Osteocyte (in vitro differentiated cells): ENCODE measurements at places on chromosomes 4 and X. TPM values are rescaled to one million over a fixed set of nuclear protein-coding genes. Genes with fewer than 3 reads are reported as not detected.

CT45A10 gene
- total RNA-seq: not detected in 2 replicates

- H3K27me3 ChIP-seq: no peaks in the 10 kb centered on the region
- DNase-seq: no peak
- no peak overlapping the region for H3K4me3 ChIP-seq
- H3K36me3 ChIP-seq: no peaks in the 10 kb centered on the region
Measured at GRCh38 chr4:183348136-183348535, 25.9 kb upstream of the CLDN24 start.

- no peak for DNase-seq
- H3K4me3 ChIP-seq: no peak overlapping the region
- no peaks in the 10 kb centered on the region for H3K4me1 ChIP-seq
- H3K36me3 ChIP-seq: no peaks in the 10 kb centered on the region
- H3K27me3 ChIP-seq: peaks cover 2% of the 10 kb centered on the region
- H3K27ac ChIP-seq: no peak overlapping the region
Measured at GRCh38 chr4:161160718-161161117, 1003.1 kb downstream of the FSTL5 start.

TMEM184C gene
- total RNA-seq: 39.7 and 45.5 TPM in 2 replicates

- no peaks in the 10 kb centered on the region for H3K4me1 ChIP-seq
- no peak overlapping the region for H3K4me3 ChIP-seq
- H3K27ac ChIP-seq: no peak overlapping the region
Measured at GRCh38 chr4:24686866-24687692, 102.7 kb upstream of the DHX15 start.

TEX13D gene
- total RNA-seq: not detected in 2 replicates

DNA sequence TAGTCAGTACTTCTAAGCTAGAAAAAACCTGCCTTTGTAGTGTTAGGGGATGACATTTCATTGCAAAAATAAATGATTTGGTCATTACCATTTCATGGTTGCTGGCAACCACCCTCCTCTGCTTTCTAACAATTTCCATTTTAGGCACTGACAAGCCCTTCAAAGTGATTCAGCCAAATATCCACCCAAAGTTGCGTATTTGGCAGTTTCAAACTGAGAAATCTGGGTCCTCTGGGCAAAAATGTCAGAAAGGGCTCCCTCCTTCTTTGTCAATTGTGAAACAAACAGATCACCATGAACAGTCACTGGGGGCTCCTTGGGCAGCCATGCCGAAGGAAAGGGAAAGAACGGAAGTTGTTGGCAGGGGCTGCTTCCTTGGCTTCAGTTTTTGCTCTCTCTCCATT lies 33.0 kb downstream of the PLAC1 start:
- H3K27me3 ChIP-seq: no peaks in the 10 kb centered on the region
- no peaks in the 10 kb centered on the region for H3K36me3 ChIP-seq
- H3K4me1 ChIP-seq: peaks cover 30% of the 10 kb centered on the region

DNA sequence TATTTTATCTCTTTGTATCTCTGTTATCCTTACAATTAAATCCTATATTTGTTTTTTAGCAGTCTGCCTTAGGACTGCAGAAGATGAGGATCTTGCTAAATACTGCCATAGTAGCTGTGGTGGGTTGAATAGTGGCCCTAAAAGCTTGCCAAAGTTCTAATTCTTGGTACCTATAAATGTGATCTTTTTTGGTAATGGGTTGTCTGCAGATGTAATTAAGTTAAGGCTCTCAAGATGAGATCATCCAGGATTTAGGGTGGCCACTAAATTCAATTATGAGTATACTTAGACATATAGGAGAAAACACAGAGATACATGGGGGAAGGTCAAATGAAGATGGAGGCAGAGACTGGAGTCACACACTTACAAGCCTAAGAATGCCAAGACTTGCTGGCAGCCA lies 1753.7 kb downstream of the RPA4 start:
- no peaks in the 10 kb centered on the region for H3K36me3 ChIP-seq
- H3K27ac ChIP-seq: no peak overlapping the region
- no peak for DNase-seq
- no peaks in the 10 kb centered on the region for H3K27me3 ChIP-seq

GRCh38 chrX:122046815-122047214 lies 999.4 kb downstream of the GLUD2 start:
- DNase-seq: no peak
- H3K4me3 ChIP-seq: no peak overlapping the region
- no peaks in the 10 kb centered on the region for H3K4me1 ChIP-seq
